ENCODE measurements at places on chromosomes 1 and 21. TPM values are rescaled to one million over a fixed set of nuclear protein-coding genes. Genes with fewer than 3 reads are reported as not detected.

GRCh38 chr1:24860841-24861240 is 69.2 kb downstream of the RUNX3 start:
- no peak for DNase-seq

GRCh38 chr21:42913476-42913875 is 12.0 kb downstream of the ERVH48-1 start:
- DNase-seq = no peak

DNA sequence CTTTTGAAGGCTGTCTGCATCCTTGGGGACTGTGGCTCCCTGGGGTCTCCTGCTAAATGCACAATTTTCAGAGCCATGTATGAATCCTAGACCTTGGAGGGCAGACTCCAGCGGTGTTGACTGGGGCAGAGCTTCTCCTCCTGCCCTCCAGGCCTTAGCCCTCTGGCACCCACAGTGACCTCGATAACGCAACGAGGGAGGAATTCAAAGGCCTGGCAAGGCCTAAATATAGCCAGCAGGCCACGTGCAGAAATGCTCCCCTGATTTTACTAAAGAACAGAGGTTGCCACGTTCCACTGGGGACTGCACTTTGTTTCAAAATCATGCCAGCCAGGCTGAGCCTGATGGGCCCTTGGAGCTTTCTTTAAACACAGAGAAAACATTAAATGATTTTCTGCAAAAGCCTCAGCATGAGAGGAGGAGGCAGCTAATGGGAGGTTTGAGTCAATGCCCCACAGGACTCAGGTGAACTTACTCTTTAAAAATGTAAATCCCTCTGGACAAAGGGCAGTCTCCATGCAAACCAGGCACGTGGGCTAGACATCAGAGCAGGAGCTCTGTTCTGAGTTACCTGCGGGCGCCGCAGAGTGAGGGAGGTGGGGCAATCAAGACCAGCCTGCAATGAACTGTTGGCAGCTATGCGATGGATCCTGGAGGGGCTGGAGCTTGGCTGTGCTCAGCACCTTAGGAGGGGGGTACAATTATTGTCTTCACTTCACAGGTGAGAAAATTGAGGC is 28.0 kb downstream of the GRIK3 start:
- no peak for DNase-seq

GRCh38 chr1:2555634-2556276 is 416 bp upstream of the TNFRSF14 start:
- peak; percentile 38 for DNase-seq

DNA sequence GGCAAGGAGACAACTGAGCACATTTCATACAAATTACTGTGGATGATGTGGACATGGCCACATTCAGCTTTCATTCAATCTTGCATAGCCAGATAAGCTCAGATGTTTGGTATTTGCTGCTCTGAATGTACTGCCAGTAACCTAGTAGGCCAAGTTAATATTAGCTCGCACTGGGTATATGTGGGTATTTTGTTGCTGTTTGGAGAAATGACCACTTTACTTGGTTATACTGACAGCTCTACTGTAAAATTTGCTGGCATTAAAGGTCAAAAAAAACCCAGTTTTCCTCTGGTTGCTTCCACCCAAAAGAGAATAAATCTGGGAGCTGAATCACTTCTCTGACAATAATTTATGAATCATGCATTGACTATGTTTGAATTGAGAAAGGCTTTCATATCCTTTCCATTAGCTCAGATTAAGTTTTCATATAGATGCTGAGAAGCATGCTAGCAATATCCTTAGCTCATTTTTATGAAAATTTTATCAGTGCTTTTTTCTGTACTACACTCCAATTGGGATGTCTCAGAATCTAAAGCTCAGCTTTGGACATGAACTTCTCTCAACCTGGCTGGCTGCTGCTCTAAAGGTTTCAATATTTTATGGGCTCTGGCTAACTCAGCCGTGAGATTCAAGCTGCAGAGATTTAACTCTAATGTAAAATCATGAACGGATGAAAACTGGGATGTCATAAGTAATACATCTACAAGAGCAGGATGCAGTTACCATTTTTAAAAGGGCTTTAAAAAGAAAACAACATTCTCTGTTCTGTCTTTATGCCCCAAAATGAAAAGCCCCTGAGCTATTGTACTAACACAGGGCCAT is 330.0 kb downstream of the BARHL2 start:
- peak; percentile 78 for DNase-seq

- peak; percentile 12 for DNase-seq
Measured at GRCh38 chr1:48080331-48081255, 83.4 kb upstream of the TRABD2B start.

- peak; percentile 60 for DNase-seq
Measured at GRCh38 chr21:37257967-37258877, 8.9 kb downstream of the VPS26C start.

GRCh38 chr1:78676347-78676982 is 26.8 kb downstream of the IFI44 start:
- peak; percentile 91 for DNase-seq

- no peak for DNase-seq
Measured at GRCh38 chr1:199944986-199945385, 82.5 kb upstream of the NR5A2 start.

DNA sequence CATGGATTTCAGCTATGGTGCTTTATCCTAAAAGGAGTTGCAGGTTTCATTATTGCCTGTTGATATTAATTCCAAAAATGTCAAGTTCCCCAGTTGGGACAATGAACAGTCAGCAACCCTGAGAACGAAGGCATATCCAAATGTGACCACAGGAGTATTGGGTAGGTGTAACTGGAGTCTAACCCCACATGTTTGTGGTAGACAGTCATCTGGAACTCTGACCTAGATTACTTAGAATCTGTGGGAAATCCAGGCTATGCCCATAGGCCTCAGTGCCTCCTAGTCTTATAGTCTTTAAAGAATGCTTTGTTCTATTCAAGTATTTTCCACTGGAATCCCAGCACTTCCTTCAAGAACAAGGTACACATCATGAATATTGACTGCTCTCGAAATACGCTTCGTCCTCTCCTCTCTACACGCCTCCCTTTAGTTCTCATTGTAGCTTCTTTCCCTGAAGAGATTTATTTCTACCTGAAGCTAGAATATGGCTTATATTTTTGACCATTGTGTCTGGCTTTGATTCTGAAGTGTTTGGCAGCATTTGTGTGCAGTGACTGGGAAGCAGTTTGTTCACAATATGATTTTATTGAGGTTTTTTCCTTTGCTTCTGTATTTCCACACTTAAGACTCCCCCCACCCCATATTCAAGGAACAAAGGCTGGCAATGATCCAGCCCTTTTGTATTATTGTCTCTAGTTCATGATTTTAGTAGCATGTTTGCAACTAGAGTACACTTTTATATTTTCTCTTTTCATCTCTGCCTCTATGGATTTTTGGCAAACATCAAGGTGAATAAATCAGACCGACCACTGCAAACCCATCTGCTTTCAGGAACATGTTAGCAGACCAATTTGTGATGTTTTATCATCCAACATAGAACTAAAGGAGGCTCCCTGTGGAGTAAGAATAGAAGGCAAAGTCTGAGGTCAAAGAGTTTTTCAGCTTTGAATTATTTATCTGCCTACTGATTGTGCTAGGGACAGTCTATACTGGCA is 178.6 kb downstream of the GPR52 start:
- DNase-seq = no peak

DNA sequence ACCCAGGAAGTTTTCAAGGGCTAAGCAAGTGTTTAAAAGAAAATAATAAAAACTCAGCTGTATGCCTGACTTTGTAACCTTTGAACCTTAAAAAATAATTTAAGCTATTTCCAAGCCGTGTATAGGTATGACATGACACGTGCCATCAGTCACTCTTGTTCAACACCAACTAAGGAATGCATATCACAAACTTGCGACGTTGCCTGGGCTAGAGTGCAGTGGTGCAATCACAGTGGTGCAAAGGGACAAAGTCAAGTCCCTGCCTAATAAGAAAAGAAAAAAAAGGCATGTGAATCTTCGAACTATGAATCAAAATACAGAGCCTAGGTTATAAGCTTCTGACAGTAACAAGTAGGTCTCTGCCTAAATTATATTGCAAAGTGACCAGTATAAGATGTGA is 79.2 kb downstream of the SMYD2 start:
- no peak for DNase-seq

- no peak for DNase-seq
Measured at GRCh38 chr1:16066245-16066644, 7.2 kb downstream of the FAM131C start.

GRCh38 chr1:15950763-15951295 is 25.1 kb downstream of the ZBTB17 start:
- DNase-seq = peak; percentile 86

- DNase-seq = no peak
Measured at GRCh38 chr1:19321071-19321470, 8.9 kb downstream of the SLC66A1 start.

GRCh38 chr1:150152772-150153456 is 3.2 kb downstream of the PLEKHO1 start:
- peak; percentile 58 for DNase-seq

GRCh38 chr1:47962750-47963492 is 34.3 kb downstream of the TRABD2B start:
- DNase-seq = no peak

DNA sequence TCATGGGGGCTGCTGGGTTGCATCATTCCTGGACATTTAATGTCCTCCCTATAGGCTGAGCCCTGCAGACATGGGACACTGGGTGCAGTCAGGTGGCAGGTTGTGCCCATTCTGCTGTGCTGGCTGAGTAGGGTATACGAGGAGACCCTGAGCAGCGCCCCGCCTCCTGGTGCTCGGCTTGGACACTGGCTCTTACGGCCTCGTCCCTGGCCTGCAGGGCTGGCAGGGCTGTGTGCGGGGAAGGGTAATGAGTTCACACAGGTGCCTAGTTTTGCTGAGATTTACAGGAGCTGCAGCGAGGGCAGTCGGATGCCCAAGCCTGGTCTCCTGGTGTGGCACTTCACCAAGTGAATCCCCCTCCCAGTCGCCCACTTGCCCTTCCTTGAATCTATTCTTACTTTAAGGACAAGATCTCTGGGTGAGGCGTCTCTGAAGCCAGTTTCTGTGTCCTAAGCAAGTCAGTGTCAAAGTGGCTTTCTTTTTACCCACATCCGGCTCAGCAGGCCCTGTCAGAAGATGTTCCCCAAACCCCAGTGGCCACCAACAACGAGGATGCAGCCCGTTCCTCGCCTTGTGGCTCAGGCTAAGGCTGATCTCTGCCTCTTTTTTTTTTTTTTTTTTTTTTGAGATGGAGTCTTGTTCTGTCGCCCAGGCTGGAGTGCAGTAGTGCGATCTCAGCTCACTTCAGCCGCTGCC is 73.2 kb downstream of the MAN1C1 start:
- DNase-seq = no peak

DNA sequence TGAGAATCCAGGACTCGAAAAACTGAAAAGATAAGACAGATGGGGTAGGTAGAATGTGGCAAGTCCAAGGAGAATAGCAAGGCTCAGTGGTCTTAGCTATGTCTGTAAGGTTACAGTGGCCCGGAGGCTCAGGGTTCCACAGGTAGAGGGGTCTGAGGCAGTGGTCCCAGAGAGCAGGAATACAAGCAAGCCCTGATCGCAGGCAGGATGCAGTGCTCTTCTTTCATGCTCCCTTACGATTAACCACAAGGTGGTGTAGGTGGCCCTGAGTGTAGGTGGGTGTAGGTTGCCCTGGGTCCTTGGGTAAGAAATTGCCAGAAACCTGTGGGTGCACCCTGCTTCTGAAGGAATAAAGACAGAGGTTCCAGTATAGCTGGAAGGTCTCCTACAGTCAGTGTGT is 99.1 kb upstream of the RAB3GAP2 start:
- no peak for DNase-seq

GRCh38 chr1:180366371-180367068 is 135.9 kb downstream of the ACBD6 start:
- peak; percentile 33 for DNase-seq

GRCh38 chr1:196467230-196467925 is 140.9 kb downstream of the KCNT2 start:
- DNase-seq = no peak

GRCh38 chr1:95197616-95198252 is 36.3 kb upstream of the RWDD3 start:
- peak; percentile 7 for DNase-seq

DNA sequence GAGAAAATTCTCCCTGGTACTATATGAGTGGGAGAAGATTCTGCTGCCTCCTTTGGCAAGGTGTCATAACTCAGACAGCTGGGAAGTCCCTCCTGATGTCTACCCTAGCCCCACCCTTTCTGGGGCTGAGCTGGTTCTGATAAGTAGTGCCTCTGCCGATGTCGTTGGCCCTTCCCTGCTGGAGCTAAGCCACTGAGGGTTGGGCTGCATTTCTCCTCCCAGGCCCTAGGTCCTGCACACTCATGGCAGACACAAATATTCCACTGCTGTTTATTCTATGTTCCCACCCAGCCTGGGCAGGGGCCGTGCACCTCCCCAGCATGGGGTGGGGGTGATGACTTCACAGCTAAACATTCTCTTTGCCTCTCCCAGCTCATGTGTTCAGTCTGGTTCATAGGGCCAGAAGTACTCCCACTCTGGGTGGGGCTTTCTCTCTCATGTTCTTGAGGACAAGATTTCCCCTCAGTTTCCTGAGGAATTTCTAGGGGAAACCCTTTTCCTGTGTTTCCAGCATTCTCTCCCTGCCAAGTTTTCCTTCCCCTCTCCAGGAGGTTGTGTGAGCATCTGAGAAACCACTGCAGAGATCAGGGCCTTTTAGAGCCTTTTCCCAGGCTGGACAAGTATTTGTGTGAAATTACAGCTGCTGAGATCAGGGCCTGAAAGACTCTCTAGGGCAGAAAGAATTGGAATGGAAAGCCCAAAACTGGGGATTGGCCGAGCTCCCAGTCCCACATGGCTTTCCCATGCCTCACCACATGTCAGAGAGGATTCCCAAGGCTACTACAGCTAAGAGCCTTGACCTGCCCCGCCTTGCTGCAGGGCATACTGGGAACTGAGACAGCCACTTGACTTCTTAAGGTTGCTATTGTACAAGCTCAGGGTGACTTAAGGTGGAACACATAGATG is 66.2 kb downstream of the ATP2B4 start:
- peak; percentile 97 for DNase-seq

DNA sequence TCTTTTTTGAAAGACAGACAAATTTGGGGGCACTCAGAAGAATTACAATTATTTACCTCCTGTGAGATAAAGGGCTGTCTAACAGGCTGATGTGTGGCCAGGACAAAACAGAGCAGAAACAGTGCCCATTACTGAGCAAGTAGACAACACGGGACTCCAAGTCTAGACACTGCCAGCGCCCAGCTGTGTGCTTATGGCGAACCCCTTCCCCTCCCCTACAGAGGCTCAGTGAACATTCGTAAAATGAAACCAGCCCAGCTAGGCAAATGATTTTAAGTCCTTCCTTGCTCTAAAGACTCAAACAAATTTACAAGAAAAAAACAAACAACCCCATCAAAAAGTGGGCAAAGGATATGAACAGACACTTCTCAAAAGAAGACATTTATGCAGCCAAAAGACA is 91.1 kb downstream of the RUNX1 start:
- DNase-seq = no peak

The SLC37A1 gene
- 2.5 TPM for total RNA-seq

The VHLL gene
- not detected for total RNA-seq

The SLC2A5 gene
- 0.90 TPM for total RNA-seq

The MIXL1 gene
- total RNA-seq = not detected

The GJA4 gene
- not detected for total RNA-seq

The C1orf115 gene
- total RNA-seq = not detected

The OPRD1 gene
- total RNA-seq = not detected

The LRRIQ3 gene
- 1.3 TPM for total RNA-seq

The PADI1 gene
- 0.09 TPM for total RNA-seq

The SERTAD4 gene
- total RNA-seq = 16.7 TPM

The CAMK2N1 gene
- 5.2 TPM for total RNA-seq

All from fibroblast of the aortic adventitia (primary cell).